ENCODE measurements at places on chromosomes 2 and 18. TPM values are rescaled to one million over a fixed set of nuclear protein-coding genes. Genes with fewer than 3 reads are reported as not detected.
A peak's percentile ranks its signal among the peaks of the same experiment; 100 is the strongest.

DNA sequence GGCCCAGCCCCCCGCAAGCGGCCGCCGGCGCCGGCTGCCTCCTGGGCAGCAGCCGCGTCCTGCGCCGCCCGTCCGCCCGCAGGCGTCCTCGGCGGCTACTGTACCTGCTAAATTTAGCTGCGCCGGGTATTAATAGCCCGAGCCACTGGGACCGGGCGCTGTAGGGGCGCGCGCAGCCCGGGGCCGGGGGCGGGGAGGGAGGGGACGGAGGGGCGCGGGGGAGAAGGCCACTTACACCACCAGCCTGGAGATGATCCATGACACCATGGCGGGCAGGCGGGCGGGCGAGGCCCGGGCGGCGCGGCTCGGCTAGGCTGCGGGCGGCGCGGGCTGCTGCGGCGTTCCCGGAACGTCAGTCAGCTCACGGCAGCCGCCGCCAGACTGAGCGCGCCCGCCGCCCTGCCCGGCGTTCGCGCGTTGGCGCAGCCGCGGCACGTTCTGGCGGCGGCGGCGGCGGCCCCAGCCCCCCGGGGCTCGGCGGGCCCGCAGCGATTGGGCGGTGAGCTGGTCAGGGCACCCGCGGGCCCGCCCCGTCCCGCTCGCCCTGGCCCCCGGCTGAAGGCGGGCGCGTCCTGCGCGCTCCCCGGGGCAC lies at the start of gene REEP1:
Gene REEP1, minus strand, starts transcription at position 383 of the 592 bp plus-strand sequence. Its CDS starts 116 bp downstream, at position 267.
- H3K36me3 ChIP-seq: no peaks in the 10 kb centered on the region
- DNase-seq: peak; percentile 46
- H3K4me3 ChIP-seq: peak within 1 kb of the TSS; percentile 48

DNA sequence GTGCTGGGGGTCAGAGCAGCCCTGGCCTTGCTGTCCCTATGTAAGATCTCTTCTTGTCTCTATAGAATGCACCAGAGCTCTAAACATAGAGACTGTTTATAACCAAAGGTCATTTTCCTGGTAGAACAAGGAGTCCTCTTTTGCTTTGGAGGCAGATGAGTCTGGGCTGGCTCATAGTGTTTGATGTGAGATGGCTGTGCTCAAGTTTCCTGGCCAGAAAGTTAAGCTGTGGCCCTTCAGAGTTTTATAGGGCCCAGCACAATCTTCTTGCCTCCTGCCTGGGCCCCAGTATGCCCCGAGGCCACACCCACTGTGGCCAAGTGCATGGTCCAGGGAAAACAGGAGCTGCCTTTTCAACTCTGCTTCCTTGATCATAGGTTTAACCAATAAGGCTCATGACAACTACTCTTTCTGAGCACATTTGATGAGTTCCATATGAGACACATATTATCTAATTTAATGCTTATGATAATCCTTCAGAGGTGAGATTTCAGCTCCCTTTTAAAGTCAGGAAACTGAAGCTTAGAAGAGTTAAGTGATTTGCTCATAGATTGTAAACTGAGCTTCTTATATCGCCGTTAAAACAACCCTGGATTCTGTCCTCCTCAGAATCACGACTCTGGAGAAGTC lies 66.3 kb downstream of the MYCN start:
- no peaks in the 10 kb centered on the region for H3K27me3 ChIP-seq
- H3K4me1 ChIP-seq: no peaks in the 10 kb centered on the region
- H3K36me3 ChIP-seq: no peaks in the 10 kb centered on the region
- DNase-seq: no peak

- H3K27me3 ChIP-seq: no peaks in the 10 kb centered on the region
- no peaks in the 10 kb centered on the region for H3K36me3 ChIP-seq
- H3K4me3 ChIP-seq: no peak overlapping the region
- no peak for DNase-seq
These were observed 302.6 kb downstream of the NUP35 start for GRCh38 chr2:183426825-183427224.

- H3K27me3 ChIP-seq: no peaks in the 10 kb centered on the region
- peaks cover 18% of the 10 kb centered on the region for H3K4me1 ChIP-seq
- H3K27ac ChIP-seq: no peak overlapping the region
- peaks cover 8% of the 10 kb centered on the region for H3K36me3 ChIP-seq
- no peak overlapping the region for H3K4me3 ChIP-seq
These were observed 36.2 kb downstream of the SNED1 start for GRCh38 chr2:241034490-241035141.

DNA sequence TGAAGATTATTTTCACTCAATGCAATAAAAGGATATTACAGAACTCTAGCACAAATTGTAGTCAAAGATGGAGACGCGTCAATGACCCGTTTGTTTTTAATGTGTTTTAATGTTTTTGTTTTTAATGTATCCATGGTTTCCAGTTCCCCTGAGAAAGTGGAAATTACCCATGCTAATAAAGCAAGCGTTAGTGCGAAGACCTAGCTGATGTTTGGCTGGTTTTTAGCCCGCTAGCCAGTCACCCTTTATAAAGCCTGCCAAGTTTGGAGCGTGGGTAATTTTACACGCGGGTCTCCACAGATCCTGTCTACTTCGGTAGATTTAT lies 430 bp upstream of the CHMP1B start:
- H3K4me1 ChIP-seq: peaks cover 23% of the 10 kb centered on the region
- H3K4me3 ChIP-seq: peak overlapping the region; percentile 64
- no peaks in the 10 kb centered on the region for H3K27me3 ChIP-seq
- H3K36me3 ChIP-seq: no peaks in the 10 kb centered on the region

DNA sequence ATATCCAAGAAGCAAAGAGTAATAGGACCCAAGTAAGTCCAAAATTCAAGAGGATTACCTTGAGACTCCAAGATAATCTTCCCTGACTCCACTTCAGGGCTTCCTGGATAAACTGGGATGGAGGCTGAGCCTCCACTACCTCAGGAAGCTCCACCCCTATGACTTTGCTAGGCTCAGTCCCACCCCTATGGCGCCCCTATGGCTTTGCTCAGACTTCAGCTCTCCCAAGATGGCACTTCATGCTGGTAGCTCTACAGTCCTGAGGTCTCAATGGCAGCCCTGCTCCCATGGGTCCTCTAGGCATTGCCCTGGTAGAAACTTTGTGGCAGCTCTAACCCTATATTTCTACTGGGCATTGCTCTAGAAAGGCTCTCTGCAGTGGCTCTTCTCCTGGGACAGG lies 69.9 kb upstream of the CHAC2 start:
- H3K36me3 ChIP-seq: peaks cover 11% of the 10 kb centered on the region
- no peak for DNase-seq
- no peaks in the 10 kb centered on the region for H3K27me3 ChIP-seq
- no peak overlapping the region for H3K4me3 ChIP-seq
- H3K4me1 ChIP-seq: no peaks in the 10 kb centered on the region

DNA sequence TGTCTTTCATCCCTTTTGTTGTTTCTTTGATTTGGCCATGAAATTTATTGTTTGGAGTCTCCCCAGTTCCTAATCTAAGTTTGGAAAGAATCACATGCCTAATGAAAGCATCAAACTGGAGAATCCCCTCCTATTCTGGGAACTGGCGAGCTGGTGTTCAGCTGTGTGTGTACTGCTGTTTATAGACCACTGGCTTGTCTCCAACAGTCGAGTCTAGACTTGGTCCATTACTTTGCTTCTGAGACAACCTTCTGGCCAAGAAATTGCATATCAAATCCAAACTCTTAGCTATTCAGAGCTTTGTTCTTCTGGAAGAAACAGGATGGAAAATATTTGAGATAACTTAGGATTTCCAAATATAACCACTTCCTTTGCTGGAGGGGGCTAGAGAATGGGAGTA lies 111.5 kb upstream of the THSD7B start:
- no peak overlapping the region for H3K27ac ChIP-seq
- H3K27me3 ChIP-seq: no peaks in the 10 kb centered on the region
- DNase-seq: no peak
- no peak overlapping the region for H3K4me3 ChIP-seq
- no peaks in the 10 kb centered on the region for H3K36me3 ChIP-seq

GRCh38 chr2:11687736-11688135 lies 17.7 kb upstream of the NTSR2 start:
- no peak for DNase-seq
- no peaks in the 10 kb centered on the region for H3K27me3 ChIP-seq
- no peak overlapping the region for H3K27ac ChIP-seq
- no peak overlapping the region for H3K4me3 ChIP-seq

DNA sequence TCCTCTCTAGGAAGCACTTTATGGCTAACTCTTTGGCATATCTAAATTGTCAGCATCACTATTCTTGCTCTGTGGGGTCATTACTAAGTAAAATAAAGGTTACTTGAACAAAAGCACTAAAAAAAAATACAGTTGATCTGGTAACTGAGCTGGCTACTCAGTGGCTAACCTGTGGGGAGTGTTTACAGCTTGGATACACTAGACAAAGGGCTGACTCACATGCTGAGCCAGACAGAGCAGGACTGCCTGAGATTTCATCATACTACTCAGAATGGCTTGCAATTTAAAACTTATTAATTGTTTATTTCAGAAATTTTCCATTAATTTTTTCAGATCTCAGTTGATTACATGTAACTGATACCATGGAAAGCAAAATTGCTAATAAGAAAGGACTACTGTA lies 1690.4 kb upstream of the SLC39A10 start:
- H3K36me3 ChIP-seq: no peaks in the 10 kb centered on the region
- H3K4me3 ChIP-seq: no peak overlapping the region
- no peak overlapping the region for H3K27ac ChIP-seq
- no peak for DNase-seq
- H3K27me3 ChIP-seq: no peaks in the 10 kb centered on the region

- H3K27me3 ChIP-seq: no peaks in the 10 kb centered on the region
- no peak overlapping the region for H3K27ac ChIP-seq
- H3K4me1 ChIP-seq: no peaks in the 10 kb centered on the region
- H3K4me3 ChIP-seq: no peak overlapping the region
- no peaks in the 10 kb centered on the region for H3K36me3 ChIP-seq
These were observed 93.2 kb downstream of the KLF7 start for GRCh38 chr2:207072571-207072970.

DNA sequence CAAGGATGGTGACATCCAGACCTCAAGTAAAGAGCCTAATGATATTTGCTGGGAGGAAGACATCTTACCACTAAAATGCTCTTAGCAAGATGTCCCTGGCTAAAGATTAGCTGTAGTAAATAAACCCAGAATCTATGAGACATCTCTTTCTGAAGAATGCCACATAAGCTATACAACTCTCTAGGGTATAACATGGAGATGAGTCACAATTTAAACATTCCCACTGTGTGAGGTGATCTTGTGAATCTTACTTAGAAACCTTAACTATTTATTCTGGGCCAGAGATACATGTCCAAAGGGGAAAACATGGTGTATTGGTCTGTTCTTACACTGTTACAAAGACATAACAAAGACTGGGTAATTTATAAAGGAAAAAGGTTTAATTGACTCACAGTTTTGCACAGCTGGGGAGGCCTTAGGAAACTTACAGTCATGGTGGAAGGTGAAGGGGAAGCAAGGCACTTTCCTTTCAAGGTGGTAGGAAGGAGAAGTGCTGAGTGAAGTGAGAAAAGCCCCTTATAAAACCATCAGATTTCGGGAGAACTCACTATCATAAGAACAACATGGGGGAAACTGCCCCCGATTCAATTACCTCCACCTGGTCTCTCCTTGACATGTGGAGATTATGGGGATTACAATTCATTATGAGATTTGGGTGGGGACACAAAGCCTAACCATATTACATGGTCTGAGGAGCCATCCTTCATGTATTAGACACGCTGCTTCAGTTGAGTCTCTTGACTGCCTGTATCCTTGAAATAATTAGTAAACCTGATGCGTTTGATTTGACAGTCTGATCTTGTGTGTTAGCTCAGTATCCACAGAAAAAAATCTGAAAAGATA lies 17.1 kb downstream of the KRCC1 start:
- no peaks in the 10 kb centered on the region for H3K27me3 ChIP-seq
- H3K4me3 ChIP-seq: no peak overlapping the region
- H3K4me1 ChIP-seq: peaks cover 7% of the 10 kb centered on the region
- no peak overlapping the region for H3K27ac ChIP-seq
- no peak for DNase-seq
- peaks cover 14% of the 10 kb centered on the region for H3K36me3 ChIP-seq

GRCh38 chr2:159035790-159036411 lies 67.5 kb downstream of the TANC1 start:
- H3K27ac ChIP-seq: no peak overlapping the region
- peaks cover 20% of the 10 kb centered on the region for H3K4me1 ChIP-seq
- no peak overlapping the region for H3K4me3 ChIP-seq
- peak; percentile 86 for DNase-seq
- no peaks in the 10 kb centered on the region for H3K36me3 ChIP-seq
- no peaks in the 10 kb centered on the region for H3K27me3 ChIP-seq

DNA sequence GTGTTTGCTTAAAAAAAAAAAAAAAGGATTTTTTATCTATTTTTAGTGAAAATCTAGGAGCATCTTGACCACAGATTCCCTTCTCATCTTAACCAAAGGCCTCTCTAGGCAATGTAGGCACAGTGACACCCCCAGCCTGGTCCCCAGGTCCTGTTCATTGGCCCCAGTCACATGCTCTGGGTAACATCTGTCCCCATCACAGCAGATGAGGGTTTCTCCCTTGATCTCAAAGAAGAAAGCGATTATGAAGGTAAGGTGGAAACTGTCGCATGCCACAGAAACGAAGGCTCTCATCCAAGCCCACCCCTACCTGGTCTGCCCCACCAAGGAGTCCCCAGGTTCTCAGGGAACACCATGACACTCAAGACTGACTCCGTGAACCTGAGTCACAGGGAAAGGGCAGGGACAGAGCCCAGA lies 4.7 kb downstream of the HS6ST1 start:
- H3K27ac ChIP-seq: no peak overlapping the region
- DNase-seq: no peak
- H3K4me3 ChIP-seq: no peak overlapping the region
- H3K27me3 ChIP-seq: no peaks in the 10 kb centered on the region
- H3K36me3 ChIP-seq: no peaks in the 10 kb centered on the region

GRCh38 chr2:98601532-98602132 lies 6.7 kb downstream of the COA5 start:
- H3K27ac ChIP-seq: no peak overlapping the region
- DNase-seq: no peak

DNA sequence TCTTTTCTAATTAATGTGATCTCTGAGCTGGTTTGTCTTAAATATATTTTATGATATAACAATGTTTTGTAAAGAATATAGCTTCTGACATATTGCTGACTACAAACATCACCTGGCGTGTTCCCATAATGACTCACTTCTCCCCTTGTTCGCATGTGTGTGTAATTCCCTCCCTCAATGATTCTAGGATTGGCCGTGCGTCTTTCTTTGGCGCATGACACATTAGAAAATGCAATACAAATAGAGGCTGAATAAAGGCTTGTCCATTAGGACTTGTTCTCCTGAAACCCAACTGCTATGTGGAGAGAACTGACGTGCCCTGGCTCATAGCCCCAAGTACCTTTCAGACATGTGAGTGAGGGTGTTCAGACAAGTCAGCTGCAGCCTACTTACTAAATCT lies 159.7 kb upstream of the CDH20 start:
- no peak overlapping the region for H3K27ac ChIP-seq
- H3K4me3 ChIP-seq: no peak overlapping the region
- no peaks in the 10 kb centered on the region for H3K36me3 ChIP-seq
- H3K27me3 ChIP-seq: no peaks in the 10 kb centered on the region
- DNase-seq: no peak
- no peaks in the 10 kb centered on the region for H3K4me1 ChIP-seq

Gene DNAJB2
- total RNA-seq: 92.8 TPM

Gene SERPINB7
- 0.49 TPM for total RNA-seq

Gene LYPD6B
- total RNA-seq: 10.1 TPM

Gene MOB4
- total RNA-seq: 24.3 TPM

Gene VWA3B
- total RNA-seq: not detected
